Smooth muscle cell of the pulmonary artery (primary cell): ENCODE measurements at places on chromosomes 6 and 20. TPM values are rescaled to one million over a fixed set of nuclear protein-coding genes. Genes with fewer than 3 reads are reported as not detected.

Gene NKX2-2
- total RNA-seq = not detected in 2 replicates

Gene NHLRC1
- 2.6 and 2.9 TPM in 2 replicates for total RNA-seq

Gene AIF1
- total RNA-seq = not detected in 2 replicates

Gene SLC12A5
- total RNA-seq = 0.07 TPM in 1 of 2 replicates, not detected in the other

Gene TCF15
- total RNA-seq = not detected in 2 replicates

Gene SLC17A3
- not detected in 2 replicates for total RNA-seq
